Neural crest cell (in vitro differentiated cells): ENCODE measurements at places on chromosomes 12 and 14. TPM values are rescaled to one million over a fixed set of nuclear protein-coding genes. Genes with fewer than 3 reads are reported as not detected.

DNA sequence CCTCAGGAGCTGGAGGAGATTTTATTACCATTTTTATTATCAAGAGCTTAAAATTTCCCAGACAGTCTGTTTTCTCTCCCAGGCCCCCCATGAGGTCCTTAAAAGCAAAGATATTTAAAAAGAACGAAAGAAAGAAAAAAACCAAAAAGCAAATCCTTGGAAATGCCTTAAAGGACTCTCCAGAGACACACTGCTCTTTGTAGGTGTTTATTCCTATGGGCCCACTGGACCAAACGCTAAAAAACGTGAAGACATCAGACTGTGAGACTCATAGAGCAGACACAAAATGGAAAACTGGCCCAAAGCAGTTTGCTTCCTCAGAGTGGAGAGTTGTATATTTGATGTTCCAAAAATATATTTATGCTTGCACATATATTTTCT, 1.2 kb upstream of the NID2 start:
- no peak for DNase-seq
- peaks cover 49% of the 10 kb centered on the region for H3K27me3 ChIP-seq
- peak overlapping the region; percentile 89 for H3K4me3 ChIP-seq
- peaks cover 19% of the 10 kb centered on the region for H3K4me1 ChIP-seq

- no peaks in the 10 kb centered on the region for H3K36me3 ChIP-seq
- H3K4me1 ChIP-seq, result peaks cover 62% of the 10 kb centered on the region
- no peak overlapping the region for H3K4me3 ChIP-seq
These were observed 386.9 kb downstream of the ZFP36L1 start for GRCh38 chr14:68405961-68406360.

DNA sequence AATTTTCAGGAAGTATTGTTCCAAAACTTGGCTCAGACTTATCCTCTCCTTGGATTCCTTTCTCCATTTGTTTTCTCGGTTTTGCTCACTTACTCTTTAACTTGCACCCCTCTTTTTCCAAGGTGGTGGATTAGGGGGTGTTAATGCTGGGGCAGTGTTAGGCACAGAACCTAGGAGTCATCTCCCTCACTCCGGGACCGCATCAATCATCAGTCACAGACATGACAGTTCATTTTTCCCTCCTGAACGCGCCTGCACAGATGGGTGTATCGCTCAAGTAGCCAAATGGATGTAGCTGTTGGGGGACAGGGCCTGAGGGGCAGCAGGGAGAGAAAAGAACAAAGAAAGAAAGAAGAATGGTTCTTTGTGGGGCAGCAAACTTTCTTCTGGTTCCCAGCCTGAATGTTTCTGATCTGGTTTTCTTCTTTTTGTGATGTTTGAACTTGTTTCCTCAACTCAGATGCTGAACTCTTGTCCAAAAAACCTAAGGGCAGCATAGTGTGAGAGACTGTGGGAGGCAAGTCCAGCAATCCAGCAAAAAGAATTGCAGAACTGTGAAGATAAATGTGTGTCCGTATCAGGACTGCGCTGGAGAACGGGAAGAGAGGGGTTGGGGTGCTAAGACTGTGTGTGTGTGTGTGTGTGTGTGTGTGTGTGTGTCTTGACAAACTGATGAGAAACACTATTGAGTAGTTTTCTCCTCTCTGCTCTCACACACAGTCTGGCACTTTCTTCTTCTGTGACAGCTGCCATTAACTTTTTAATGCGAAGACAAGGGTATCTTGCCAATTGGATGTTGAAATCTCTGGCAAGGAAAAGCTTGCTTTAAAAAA, 131.1 kb downstream of the FBXL14 start:
- peaks cover 7% of the 10 kb centered on the region for H3K36me3 ChIP-seq
- peaks cover 38% of the 10 kb centered on the region for H3K4me1 ChIP-seq
- DNase-seq, result no peak
- peak overlapping the region; percentile 48 for H3K4me3 ChIP-seq

GRCh38 chr12:124939421-124940142, 25.1 kb upstream of the UBC start:
- peaks cover 3% of the 10 kb centered on the region for H3K27me3 ChIP-seq
- H3K36me3 ChIP-seq, result no peaks in the 10 kb centered on the region
- peaks cover 7% of the 10 kb centered on the region for H3K4me1 ChIP-seq
- H3K27ac ChIP-seq, result no peak overlapping the region

- DNase-seq, result no peak
- no peak overlapping the region for H3K4me3 ChIP-seq
- H3K36me3 ChIP-seq, result no peaks in the 10 kb centered on the region
- peak overlapping the region; percentile 83 for H3K27ac ChIP-seq
- peaks cover 48% of the 10 kb centered on the region for H3K4me1 ChIP-seq
These were observed 92.0 kb downstream of the IRF2BPL start for GRCh38 chr14:76936483-76936882.

DNA sequence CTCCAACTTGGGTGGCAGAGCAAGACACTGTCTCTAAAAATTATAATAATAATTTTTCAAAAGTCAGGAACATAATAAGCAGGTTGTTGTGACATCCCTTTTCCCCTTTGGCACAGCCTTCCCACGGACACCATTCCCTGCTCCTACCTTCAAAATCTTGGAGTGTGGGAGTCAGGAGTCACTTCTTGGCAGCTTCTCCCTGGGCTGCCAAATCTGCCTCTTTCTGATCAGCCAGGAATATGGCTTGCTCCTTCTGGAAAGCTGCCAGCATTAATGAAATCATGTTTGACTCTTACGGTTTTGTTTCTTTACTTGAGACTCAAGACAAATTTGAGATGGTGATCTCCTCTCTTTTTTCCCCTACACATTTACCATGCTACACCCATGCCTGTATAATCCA, 391.4 kb upstream of the SYT1 start:
- H3K4me1 ChIP-seq, result peaks cover 6% of the 10 kb centered on the region
- H3K36me3 ChIP-seq, result no peaks in the 10 kb centered on the region
- DNase-seq, result no peak
- no peak overlapping the region for H3K4me3 ChIP-seq
- no peak overlapping the region for H3K27ac ChIP-seq

DNA sequence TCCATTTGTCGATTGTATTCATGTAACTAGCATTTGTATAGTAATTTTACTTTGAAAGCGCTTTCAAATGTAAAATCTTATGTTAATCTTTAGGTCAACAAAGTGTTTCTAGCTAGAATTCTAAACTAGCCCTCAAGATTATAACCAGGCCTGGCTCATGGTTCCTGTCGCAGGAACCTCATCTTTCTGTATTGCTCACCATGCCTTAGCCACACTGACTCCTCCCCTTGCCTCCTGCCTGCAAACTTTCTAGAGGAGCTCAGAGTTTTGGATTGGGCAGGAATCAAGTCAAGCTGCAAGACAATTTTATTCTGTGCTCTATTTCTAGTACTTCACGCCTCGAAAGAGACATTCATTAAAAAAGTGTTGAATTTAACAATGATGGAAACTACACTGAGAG, 99.8 kb downstream of the TGFB3 start:
- no peak for DNase-seq
- no peak overlapping the region for H3K4me3 ChIP-seq
- H3K27me3 ChIP-seq, result no peaks in the 10 kb centered on the region
- no peaks in the 10 kb centered on the region for H3K4me1 ChIP-seq

GRCh38 chr14:96303981-96304380, 48.0 kb downstream of the BDKRB1 start:
- no peak overlapping the region for H3K27ac ChIP-seq
- no peak overlapping the region for H3K4me3 ChIP-seq
- no peaks in the 10 kb centered on the region for H3K27me3 ChIP-seq

- no peak for DNase-seq
- peaks cover 25% of the 10 kb centered on the region for H3K4me1 ChIP-seq
- no peaks in the 10 kb centered on the region for H3K27me3 ChIP-seq
- H3K27ac ChIP-seq, result no peak overlapping the region
These were observed 149.5 kb downstream of the NOVA1 start for GRCh38 chr14:26448181-26448855.

DNA sequence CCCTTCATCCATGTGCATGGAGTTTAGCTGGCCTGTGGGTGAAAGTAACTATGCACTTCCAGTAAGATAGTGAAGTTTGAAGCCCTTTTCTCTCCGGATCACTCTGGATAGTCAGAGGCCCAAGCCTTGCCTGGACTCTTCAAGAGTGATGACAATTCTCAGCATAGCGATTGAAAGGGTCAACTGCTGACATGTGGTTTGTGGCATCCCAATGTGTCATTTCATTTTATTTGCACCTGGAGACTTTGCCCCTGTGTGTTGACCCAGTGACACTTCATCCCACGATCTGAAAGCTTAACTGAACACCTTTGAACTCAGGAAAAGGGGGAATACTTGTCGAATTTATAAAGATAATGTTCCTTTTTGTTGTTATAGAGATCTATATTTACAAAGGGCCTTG, 711.9 kb upstream of the TMEM132C start:
- no peak overlapping the region for H3K27ac ChIP-seq
- H3K4me1 ChIP-seq, result peaks cover 29% of the 10 kb centered on the region
- H3K36me3 ChIP-seq, result no peaks in the 10 kb centered on the region

DNA sequence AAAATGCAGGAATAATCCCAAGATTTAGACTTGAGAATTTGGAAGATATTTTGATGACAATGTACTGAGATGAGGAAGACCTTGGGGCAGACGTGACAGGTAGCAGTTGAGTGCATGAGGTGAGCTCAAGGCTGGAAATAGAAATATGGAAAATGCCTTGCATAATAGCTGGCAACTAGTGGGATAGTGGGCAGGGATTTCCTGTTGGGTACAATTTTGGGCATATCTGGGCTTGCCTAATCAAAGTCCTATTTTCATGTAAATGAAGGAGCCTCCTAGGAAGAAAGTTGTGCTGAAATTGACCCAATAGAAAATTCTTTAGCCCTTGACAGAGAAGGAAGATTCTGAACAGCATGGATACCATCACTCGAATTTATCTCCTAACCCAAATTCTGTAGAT, 6.4 kb upstream of the GLIPR1 start:
- H3K36me3 ChIP-seq, result no peaks in the 10 kb centered on the region
- H3K27ac ChIP-seq, result no peak overlapping the region
- no peak for DNase-seq
- no peak overlapping the region for H3K4me3 ChIP-seq

- H3K36me3 ChIP-seq, result no peaks in the 10 kb centered on the region
- no peak overlapping the region for H3K4me3 ChIP-seq
- H3K4me1 ChIP-seq, result no peaks in the 10 kb centered on the region
- H3K27ac ChIP-seq, result no peak overlapping the region
These were observed 186.5 kb downstream of the PHETA1 start for GRCh38 chr12:111182382-111182781.

DNA sequence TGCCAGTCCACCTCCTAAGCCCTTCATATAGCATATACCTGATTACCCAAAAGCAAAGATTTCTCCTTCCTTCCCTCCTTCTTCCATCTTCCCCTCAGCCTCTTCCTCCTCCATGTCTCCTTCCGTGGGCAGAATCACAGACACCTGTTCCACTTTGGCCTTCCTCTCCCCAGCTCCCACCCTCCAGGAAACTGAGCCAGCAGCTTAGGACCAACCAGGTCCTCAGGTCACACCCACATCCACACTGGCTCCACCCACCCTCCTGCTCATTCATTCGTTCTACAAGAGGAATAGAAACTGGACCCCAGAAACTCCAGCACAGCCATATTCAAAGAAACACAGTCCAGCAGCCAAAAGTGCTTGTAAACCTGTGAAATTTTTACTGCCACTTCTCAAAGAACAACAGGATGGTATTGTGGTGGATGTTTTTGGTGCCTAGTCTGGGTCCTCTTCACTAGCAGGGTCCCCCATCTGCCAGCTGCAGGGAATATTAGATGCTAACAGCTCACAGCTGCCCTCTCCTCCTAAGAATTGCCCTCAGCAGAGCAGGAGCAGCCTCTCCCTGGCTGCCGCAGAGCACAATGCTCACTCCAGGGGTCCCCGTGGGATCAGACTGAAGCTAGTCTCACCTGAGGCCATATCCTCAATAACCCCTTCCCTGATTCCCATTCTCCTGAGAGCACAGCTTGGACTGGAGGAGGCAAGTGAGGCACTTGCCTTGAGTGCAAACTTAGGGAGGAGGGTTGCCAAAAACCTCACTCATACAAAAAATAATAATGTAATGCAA, 18.4 kb downstream of the CMKLR1 start:
- DNase-seq, result no peak
- no peak overlapping the region for H3K4me3 ChIP-seq
- H3K4me1 ChIP-seq, result peaks cover 16% of the 10 kb centered on the region
- no peak overlapping the region for H3K27ac ChIP-seq

GRCh38 chr12:24044941-24045703, 95.7 kb upstream of the SOX5 start:
- H3K27ac ChIP-seq, result peak overlapping the region; percentile 71
- H3K4me3 ChIP-seq, result no peak overlapping the region
- no peaks in the 10 kb centered on the region for H3K27me3 ChIP-seq
- peaks cover 23% of the 10 kb centered on the region for H3K4me1 ChIP-seq

GRCh38 chr14:50718949-50719348, 50.8 kb upstream of the SAV1 start:
- no peak overlapping the region for H3K4me3 ChIP-seq
- H3K4me1 ChIP-seq, result no peaks in the 10 kb centered on the region
- no peak overlapping the region for H3K27ac ChIP-seq
- no peak for DNase-seq

The MSRB3 gene
- 7.8 and 8.3 TPM in 2 replicates for total RNA-seq

The TEX52 gene
- 0.25 TPM in 1 of 2 replicates, not detected in the other for total RNA-seq

The ADAM21 gene
- not detected in 2 replicates for total RNA-seq

The HOXC12 gene
- not detected in 2 replicates for total RNA-seq

The OR6C70 gene
- total RNA-seq, result not detected in 2 replicates

The SPRYD4 gene
- 4.9 and 5.1 TPM in 2 replicates for total RNA-seq

The ENDOU gene
- not detected in 2 replicates for total RNA-seq

The BLOC1S1 gene
- 105 and 111 TPM in 2 replicates for total RNA-seq

The GNG2 gene
- 163 and 174 TPM in 2 replicates for total RNA-seq
